ENCODE measurements at places on chromosomes 2 and 18. TPM values are rescaled to one million over a fixed set of nuclear protein-coding genes. Genes with fewer than 3 reads are reported as not detected.

- DNase-seq: peak; percentile 52
Observed at GRCh38 chr2:181036848-181037603, 56.6 kb downstream of the UBE2E3 start.

DNA sequence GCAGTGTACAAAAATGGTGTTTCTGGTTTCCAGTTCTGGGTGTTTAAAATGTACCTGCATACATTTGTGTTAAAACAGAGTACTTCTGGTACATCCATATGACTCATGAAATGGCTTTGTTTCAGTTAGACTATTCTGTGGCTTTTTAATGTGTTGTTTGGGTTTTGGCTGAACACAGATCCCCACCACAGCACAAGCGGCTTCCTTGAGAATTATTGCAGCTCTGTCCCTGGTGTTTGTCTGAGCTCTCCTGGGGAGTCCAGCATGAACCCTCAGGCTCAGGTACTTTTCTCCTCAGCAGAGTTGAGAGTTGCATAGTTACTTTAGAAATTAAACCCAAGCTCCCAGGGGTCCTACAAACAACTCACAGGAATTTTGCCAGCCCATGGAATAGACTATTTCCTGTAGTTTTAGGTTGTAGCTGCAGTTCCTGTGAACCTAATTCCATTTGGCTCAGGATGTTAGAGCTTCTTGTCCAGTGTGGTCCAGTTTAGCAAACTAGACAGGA, 64.8 kb upstream of the EML6 start:
- peak; percentile 86 for DNase-seq

DNA sequence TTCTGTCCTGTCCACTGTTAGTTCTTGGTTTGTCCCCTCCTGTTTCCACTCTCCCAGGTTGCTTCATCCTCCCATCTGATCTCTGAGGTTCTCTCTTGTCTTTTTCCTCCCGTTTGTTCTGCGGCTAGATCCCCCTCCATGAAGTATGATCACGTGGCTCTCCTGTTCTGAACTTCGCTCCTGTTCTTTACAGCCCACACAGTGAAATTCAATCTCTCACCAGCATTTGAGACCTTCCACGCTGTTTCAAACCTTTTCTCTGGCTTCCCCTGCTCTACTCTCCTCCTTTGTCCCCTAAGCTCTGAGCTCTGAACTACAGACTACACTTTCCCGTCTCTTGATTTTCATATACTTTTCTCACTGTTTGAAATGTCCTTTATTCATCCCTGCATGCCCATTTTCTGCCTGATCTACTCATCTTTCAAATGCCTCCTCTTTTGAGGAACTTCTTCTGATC, 83.5 kb downstream of the OSBPL6 start:
- DNase-seq: peak; percentile 46

GRCh38 chr2:188659656-188660406, 314.3 kb upstream of the COL3A1 start:
- peak; percentile 29 for DNase-seq

GRCh38 chr2:221124532-221125240, 447.4 kb downstream of the EPHA4 start:
- DNase-seq: peak; percentile 66

GRCh38 chr2:24050041-24050979, 769 bp downstream of the FKBP1B start:
- peak; percentile 32 for DNase-seq

GRCh38 chr18:59624369-59624765, 72.9 kb downstream of the CCBE1 start:
- no peak for DNase-seq

- DNase-seq: peak; percentile 99
Observed at GRCh38 chr2:47269316-47270232, 114.5 kb upstream of the STPG4 start.

DNA sequence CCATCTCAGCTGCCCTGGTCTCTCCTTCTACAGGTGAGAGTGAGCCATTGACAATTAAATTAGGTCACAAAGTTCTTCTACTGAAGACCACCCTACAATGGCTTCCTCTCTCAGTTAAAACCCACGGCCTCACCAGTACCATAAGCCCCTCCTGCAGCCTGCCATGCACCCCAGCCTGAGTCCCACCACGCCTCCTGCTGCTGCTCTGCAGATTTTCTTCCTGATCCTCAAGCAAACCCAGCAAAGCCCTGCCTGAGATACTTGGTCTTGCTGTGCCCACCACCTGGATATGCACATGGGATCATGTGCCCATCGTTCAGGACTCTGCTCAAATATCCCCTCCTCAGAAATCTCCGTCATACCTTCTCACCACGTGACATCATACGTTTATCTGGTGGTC, 696.6 kb downstream of the RNF144A start:
- no peak for DNase-seq

DNA sequence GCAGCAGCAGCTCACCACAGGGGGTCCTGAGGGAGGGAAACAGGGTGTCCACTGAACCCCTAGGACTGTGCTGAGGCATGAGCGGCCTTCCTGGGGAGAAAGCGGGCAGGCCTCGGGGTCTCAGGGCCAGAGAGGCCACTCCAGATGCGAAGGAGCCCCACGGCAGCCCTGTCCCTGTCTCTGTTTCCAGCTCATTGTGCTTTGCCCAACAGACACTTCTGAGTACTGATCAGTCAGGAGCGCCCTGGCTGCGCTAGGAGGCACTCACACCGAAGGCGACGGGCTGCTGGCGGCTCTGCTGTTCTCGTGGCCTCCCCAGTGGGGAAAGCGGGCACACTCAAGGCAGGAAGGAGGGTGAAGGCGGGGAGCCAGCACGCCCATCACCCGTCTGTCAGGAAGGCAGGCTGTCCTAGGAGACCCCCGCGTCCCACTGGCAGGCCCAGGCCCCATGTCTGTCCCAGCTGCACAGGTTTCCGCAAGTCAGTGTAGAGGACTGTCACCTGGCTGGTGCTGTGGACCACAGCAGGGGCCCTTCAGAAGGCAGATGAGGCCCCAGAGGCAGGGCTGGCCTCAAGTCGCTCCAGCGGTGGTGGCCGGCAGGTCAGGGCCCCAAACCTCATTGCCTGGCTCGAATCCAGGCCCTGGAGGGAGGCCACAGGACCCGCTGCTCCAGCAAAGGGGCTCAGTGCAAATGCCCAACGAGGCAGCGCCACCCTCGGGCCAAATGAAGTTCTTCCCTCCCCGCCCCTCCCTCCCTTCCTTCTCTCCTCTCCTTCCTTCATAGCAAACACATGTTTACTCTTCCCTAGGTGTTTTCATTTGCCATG, 6.8 kb downstream of the ESPNL start:
- peak; percentile 29 for DNase-seq

GRCh38 chr2:70104231-70105111, 17.2 kb downstream of the PCBP1 start:
- DNase-seq: peak; percentile 32

GRCh38 chr18:63233334-63233733, 86.2 kb downstream of the BCL2 start:
- DNase-seq: no peak

- peak; percentile 40 for DNase-seq
Observed at GRCh38 chr2:104733226-104733943, 120.5 kb upstream of the POU3F3 start.

DNA sequence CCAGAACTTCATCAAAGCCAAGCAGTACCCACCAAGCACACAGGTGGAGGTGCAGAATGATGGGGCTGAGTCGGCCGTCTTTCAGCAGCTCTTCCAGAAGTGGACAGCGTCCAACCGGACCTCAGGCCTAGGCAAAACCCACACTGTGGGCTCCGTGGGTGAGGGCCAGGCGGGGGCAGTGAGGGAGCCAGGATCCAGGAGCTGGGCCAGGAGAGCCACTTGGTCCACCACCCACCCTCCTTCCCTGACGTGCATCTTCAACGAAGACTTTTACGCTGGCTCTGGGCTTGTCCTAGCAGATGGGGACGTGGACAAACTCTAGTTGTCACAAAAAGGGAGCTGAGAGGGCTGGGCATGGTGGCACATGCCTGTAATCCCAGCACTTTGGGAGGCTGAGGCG, 11.8 kb downstream of the VIL1 start:
- DNase-seq: no peak

DNA sequence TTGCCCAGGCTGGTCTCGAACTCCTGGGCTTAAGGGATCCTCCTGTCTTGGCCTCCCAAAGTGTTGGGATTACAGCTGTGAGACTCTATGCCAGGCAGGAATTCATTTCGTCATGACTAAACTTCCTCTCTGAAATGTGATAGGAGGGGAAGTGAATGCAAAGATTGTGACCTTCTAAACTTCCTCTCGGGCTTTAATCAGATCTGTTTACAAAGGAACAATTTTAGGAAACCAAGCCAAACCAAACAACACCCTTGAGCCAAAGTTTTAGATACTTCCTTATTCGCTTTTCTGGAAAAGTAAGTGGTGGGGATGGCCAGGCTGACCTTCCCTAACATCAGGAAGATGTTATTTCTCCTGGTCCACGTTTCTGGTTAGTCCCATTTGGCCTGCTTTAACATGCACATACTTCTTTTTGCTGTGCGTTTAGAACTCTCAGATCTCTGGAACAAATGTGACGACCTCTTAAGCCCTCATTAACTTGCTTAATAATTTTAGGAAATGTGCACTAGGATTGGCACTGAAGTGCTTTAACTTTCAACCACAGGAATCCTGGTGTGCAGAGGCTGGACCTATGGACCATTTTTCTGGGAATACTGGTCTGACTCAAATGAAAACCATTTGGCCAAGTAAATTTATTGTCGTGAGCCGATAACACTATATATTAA, 33.2 kb upstream of the YES1 start:
- peak; percentile 51 for DNase-seq

DNA sequence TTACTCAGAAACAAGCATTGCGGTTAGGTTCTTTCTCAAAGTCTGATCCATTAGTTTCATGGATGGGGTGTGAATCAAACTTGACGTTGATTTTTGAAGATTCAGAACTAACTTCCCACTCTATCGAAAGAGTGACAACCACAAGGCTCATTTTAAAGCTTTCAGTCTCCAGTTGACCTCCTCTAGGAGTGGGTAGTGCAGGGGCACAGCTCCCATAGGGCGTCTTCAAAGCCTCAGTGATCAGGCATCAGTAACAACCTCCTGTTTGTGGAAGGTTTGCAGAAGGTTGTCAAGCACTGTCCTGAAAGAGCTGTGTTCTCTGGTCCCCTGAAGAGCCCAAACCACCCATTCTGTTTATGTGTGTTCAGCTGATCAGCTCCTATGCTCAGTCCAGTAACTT, 10.2 kb downstream of the MTCL1 start:
- no peak for DNase-seq

DNA sequence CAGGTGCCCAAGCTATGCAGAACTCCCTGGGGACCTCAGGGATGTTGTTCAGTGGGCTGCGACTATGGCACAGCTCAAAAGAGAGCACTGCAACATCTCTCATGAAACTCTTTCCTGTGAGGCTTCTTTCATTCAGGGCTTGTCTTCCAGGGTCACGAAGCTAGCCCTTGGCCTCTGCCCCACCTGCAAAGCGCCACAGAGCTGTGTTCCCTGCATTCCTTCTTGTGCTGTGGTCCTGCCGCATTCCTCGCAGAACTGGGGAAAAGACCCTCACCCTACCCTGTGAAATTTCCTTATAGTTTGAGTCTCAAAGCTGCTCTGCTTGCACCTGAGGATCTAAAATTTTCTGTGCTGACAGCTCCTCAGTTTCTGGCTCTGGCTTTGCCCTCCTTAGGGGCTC, 26.3 kb upstream of the ITGB6 start:
- DNase-seq: no peak

DNA sequence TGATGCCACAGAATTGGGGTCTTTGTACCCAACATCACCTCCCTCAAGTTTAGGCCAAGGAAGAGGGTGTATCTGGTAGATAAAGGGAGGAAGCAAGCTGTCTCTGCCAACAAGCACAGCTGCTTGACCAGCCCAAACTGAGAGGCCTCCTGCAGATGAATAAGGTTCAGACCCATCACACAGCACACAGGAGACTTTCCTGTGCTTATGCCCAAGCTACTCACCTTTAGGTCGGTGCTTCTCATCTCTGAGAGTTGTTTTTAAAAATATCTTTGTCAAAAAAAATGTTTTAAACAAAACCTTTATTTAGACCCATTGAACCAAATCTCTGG, 24.7 kb upstream of the SP3 start:
- DNase-seq: no peak

- DNase-seq: peak; percentile 39
Observed at GRCh38 chr2:226423498-226423960, 376.1 kb downstream of the IRS1 start.

DNA sequence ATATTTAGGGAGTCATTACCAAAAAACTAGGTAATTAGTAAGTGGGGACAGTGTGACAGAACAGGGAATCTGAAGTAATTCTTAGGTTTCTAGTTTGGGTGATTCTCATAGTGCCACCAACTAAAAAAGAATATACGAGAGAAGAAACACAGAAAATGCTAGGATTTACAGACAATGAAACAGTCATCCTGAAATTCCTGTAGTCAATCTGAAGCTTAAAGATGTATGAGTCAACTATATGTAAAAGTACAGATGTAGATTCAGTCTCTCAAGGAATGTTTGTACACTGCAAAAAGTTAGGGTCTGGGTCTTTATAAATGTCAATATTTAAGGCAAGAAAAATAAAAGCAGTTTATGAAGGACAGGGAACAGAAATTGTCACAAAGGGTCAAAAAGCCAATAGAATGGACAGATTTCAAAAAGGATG, 107.0 kb downstream of the STRN start:
- DNase-seq: no peak

DNA sequence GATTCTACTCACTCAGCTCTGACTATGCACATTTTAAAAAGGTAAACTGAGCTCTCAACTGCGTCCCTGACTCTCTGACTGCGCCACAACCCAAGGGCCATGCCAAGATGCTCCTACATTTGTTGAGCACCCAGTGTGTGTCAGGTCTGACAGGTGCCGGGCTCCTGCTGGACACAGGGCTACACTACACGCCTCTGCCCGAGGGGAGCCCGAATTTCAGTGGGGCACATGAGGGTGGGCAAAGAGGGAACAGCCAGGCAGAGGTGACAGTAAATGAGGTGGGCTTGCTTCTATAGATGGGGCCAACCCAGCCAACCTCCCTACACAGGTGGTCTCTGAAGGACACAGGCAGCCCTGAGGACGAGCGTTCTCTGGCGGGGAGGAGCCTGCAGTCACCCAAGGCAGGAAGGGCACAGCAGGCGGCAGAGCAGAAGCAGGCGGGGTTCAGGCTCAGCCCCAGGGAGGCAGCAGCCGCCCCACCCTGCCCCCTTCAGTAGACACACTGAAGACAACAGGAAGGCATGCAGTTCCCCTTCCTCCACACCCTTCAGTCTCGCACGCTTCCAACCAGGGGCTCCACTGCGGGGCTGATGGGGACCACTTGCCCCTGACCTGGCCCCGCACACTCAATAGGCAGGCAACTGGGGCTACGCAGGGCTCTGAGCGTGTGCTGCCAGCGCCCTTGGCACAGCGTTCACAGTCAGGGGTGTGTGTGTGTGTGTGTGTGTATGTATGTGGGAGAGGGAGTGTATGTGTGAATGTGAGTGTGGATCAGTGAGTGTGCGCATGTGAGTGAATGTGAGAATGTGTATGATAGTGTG, 98.4 kb downstream of the UXS1 start:
- DNase-seq: no peak

- DNase-seq: no peak
Observed at GRCh38 chr2:20838016-20838415, 15.1 kb upstream of the LDAH start.

UGT1A8 gene
- 15.1 TPM for total RNA-seq

CSRNP3 gene
- 2.7 TPM for total RNA-seq

UGT1A4 gene
- total RNA-seq: not detected

REG3G gene
- not detected for total RNA-seq

BMP10 gene
- total RNA-seq: not detected

ESPNL gene
- total RNA-seq: 0.40 TPM

CYTIP gene
- 5.9 TPM for total RNA-seq

MYL1 gene
- not detected for total RNA-seq

HOXD13 gene
- total RNA-seq: 20.7 TPM

ZNF892 gene
- 1.7 TPM for total RNA-seq

TMEM17 gene
- total RNA-seq: 1.4 TPM

NYAP2 gene
- not detected for total RNA-seq

RGPD8 gene
- total RNA-seq: 1.2 TPM

ERMN gene
- 0.29 TPM for total RNA-seq

RAPH1 gene
- 5.8 TPM for total RNA-seq

LRATD1 gene
- not detected for total RNA-seq
